Stimulated activated CD8-positive, alpha-beta memory T cell treated with anti-CD3 and anti-CD28 coated beads, Interleukin-4, amount 100 ng/mL, for 1 hour (primary cell): ENCODE measurements at places on chromosomes 6 and 20.

- no peak for DNase-seq
These were observed 9.2 kb downstream of the LAMP5 start for GRCh38 chr20:9523636-9524035.

DNA sequence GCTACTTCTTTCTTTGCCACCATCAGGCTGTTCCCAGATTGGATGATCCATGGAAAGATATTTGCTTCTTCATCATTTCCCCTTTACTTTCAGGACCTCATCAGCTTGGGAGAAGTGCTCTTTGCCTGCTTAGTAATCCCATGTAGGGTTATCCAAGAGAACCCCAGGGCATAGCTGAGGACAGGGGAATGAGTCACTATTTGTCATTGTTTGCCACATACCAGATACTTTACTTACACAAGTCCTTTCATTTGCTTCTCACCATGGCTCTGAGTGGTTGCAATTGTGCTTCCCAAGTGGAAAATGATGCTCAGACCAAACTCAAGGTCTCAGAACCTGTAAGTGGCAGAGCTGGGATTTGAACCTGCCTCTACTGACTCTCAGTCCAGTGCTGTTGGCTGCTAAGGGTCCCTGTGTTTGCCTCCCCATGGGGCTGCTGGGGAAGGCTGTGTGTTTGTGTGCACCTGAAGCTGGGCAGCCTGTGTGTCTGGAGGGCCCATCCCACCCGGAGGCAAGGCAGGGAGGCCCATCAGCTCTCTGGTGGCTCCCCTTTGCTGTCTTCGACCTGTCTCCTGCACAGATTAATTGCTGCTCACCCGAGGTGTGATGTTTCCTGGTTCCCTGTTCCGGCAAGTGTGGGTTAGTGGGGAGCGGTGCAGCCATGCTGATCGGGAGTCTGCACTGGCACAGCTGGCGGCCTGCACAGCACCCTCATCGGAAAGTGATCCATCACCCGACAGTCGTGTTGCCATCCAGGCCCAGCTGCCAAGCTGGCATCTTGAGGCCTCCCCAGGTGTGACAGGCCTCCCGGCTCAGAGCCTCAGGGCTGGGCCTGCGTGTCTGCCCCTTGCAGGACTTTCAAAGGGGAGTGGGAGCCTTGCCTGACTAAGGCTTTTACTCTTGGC, 228.8 kb downstream of the DHX35 start:
- no peak for DNase-seq

DNA sequence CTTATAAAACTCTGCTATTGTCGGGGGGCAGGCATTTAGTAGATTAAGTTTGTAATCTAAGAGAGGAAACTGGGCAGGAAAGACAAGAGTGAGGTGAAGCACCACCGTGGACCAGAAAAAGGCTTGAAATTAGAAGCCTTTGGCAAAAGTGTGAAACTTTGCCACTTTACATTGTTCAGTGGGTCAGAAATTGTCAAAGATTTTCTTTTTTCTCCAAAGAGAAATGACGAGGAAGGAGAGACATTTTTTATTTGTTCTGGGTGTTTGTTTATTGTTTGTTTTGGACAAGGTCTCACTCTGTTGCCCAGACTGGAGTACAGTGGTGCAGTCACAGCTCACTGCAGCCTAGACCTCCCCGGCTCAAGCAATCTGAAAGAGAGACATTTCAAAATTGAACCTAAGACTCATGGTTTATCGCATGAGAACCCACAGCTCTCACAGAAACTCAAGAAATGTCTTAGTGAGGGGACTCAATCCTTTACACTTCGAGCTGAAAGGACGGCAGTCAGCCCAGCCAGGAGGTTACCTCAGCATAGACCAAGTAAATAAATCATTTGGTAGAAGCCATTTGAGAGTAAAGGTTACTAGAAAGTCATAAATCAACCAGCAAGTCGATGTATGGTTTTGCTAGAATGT, 262.8 kb upstream of the TAB2 start:
- DNase-seq = no peak

- DNase-seq = no peak
These were observed 21.5 kb downstream of the COL9A3 start for GRCh38 chr20:62838128-62838891.

DNA sequence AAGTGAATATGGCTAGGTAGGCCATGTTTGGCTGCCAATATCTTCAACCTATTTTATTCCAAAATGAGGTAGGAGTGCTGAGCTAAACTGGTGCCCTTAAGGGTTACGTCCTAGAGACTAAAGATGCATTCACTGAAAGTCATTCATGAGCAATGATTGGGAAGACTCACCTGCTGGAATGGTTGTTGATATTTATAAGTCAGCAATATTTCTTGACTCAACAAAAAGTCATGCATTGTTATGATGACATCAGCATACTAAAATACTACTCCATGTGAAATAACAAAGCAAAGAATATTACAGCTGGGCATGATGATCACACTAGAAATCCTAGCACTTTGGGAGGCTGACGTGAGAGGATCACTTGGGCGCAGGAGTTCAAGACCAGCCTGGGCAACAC, 17.6 kb upstream of the NUP153 start:
- no peak for DNase-seq

DNA sequence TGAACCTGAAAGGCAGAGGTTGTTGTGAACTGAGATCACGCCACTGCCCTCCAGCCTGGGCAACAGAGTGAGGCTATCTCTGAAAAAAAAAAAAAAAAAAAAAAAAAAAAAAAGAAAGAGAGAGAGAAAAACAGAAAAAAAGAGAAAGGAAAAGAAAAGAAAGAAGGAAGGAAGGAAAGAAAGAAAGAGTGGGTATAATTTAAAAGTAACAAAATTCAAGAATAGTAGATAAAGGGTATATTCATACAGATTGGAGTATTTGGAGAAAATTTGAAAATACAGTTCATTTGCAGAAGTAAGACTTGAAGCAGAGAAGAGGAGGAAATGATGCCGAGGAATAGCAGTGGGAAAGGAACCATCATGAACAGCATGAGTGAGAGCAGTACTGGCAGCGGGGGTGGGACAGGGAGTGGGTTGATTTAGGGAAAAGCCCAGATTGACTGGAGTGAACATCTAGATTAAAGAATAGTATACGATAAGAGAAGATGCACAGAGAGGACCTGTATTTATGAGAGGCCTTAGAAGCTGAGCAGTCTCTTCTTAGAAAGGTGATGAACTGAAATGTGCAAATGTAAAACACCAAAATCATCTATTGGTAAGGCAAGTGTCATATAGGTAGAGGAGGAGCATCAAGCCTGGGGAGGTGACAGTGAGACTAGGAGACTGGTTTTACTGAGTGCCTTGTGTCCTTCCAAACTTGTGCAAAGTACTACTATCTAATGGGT, 17.8 kb upstream of the HLA-DRB1 start:
- no peak for DNase-seq

GRCh38 chr6:147561726-147562125, 53.2 kb downstream of the SAMD5 start:
- no peak for DNase-seq

- no peak for DNase-seq
These were observed 11.4 kb upstream of the KIF25 start for GRCh38 chr6:167985911-167986595.

- no peak for DNase-seq
These were observed 30.8 kb upstream of the VSTM2L start for GRCh38 chr20:37872161-37872560.

DNA sequence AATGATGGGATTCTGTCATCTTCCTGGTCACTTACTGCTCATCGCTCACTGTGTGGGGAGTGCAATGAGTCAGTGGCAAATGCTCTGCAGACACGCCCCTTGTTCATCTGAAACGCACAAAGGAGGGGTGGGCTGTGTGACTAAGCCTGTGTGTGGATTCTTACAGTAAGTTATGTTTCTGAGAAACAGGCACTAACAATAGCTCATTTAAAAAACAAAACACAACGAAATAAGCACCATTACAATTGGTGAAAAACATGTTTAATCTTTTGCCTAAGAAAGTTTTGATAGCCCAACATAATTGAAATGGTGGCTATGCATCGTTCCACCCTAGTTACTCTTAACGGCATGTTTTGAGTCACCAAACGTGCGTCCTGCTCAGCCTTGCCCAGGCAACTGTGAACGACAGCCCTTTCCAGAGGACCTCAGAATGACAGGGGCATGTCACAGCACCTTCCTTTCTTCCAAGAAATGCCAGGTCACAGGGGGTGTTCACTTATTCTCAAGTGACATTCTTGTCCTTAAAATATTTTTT, 118.4 kb upstream of the SGK1 start:
- DNase-seq = peak; percentile 29

GRCh38 chr20:4110885-4111284, 95.5 kb upstream of the RNF24 start:
- no peak for DNase-seq

DNA sequence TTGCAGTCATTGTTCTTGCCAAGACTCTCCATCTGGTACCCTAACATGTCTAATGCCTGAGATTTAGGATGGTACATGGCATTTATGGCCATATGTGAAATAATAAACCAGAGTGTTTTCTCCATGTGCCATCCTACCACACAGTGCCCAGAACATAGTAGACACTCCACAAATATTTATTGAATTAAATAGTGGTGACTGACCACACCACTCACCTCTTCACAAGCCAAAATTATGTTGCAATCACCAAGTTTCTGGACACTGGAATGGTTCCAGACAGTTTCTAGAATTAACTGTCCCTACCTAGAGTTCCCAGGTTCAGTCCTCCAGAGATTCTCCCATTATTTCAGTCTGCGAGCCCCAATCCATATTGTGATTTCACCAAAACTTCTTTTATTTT, 427.3 kb downstream of the KIF16B start:
- DNase-seq = no peak

DNA sequence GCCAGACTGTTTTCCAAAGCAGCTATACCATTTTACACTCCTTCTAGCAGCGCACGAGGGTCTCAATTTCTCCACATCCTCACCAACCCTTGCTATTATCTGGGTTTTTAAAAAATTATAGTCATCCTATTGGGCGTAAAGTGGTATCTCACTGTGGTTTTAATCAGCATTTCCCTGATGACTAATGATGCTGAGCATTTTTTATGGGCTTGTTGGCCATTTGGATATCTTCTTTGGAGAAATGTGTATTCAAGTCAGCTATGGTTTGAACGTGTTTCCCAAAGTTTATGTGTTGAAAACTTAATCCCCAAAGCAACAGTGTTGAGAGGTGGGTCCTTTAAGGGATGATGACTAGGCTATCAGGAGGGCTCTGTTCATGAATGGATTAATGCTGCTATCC, 6.7 kb downstream of the MCUR1 start:
- DNase-seq = no peak

- DNase-seq = no peak
These were observed 49.1 kb upstream of the PLCB1 start for GRCh38 chr20:8082989-8083388.

DNA sequence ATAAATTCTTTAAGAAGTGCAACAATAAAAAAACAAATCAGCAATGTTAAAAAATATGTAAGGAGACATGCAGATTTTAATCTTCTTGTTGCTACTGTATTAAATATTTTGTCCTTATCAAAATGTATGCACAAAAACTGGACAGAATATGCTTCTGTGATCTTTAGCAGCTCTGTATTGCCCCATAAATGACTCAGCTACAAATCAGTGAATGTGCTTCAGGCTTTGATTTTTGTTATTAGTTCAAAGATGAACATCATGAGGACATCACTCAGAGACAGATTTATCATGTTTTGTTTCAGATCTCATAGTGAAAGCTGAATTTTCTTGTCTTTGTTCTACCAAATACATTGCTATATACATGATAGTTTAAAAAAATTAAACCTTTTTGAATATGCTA, 312.4 kb downstream of the GRIK2 start:
- no peak for DNase-seq

DNA sequence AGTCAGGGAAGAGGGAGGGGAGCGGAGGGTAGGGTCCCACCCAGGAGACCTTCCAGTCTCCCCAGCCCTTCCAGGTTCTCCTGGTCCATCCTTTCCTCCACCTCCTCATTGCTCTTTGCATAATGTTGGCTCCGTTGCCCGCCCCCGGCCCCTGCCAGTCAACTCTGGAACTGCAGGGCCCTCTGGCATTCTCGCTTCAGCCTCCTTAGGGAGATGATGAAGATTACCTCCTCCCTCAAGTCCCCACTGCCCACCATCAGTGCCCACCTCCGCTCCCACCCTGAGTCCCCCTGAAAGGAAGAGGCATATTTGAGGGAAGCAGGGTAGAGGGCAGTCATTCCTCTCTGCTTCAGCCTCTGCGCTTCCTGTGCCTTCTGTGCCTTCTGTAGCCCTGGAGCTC, 8.5 kb downstream of the TMEM63B start:
- DNase-seq = no peak

GRCh38 chr6:129490521-129491255, 219.3 kb downstream of the ARHGAP18 start:
- peak; percentile 22 for DNase-seq

DNA sequence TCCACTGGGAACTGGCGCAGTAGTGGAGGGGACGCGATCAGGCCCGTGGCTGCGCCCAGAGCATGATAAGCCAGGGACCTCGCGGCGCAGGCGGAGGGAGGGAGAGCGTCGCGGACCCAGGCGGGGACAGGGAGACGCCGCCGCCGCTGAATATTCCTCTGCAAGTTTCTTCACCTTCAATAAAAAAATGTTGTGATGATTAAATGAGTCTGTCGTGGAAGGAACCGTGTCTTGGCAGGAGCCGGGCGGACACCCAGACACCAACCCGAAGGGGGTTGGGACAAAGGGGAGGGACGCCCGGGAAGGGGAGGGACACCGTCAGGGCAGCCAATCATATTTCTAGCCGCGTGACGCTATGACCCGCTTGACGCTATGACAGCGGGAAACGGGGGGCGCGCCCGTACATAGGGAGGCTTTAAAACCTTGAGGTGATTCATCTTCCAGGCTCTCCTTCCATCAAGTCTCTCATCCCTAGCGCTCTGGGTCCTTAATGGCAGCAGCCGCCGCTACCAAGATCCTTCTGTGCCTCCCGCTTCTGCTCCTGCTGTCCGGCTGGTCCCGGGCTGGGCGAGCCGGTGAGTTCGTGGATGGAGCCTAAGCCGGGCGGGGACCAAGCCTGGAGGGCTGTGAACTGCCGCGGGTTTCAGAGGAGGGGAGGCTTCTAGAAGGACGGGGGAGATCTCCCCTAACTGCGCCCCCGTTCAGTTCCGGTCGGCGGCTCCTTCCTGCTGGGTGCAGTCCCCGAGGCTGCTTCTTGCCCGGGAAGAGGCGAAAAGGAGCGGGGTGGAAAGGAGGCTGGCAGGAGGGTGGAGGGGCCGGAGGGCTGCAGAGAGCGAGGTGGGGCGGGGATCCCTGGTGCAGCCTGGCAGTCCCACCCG, at the start of gene ULBP2:
ULBP2 (plus strand) TSS at position 432 of the 878 bp plus-strand sequence; CDS start at position 491, 59 bp downstream.
- peak; percentile 71 for DNase-seq

- DNase-seq = no peak
These were observed 17.8 kb downstream of the GRM4 start for GRCh38 chr6:34128045-34128444.

GRCh38 chr6:38141716-38142115, 322.2 kb downstream of the ZFAND3 start:
- DNase-seq = no peak

DNA sequence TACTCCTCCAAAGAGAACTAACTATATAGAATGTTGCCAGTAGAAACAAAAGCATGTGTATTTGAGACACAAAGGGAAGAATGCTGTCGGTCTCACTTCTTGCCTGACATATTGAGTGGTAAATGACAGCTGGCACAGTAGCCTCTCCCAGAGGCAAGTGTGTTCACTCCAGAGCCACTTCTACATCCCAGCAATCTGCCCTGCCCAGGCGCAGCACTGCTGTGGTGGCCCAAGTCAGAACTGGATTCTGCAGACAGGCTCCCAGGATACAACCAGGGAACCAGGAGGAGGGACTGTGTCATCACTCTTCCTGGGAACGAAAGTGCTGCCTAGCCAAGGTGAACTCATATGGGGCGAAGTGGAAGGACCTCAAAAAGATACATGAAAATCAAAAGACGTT, 103.2 kb upstream of the ARMC2 start:
- no peak for DNase-seq
